ENCODE measurements at places on chromosomes 13 and 19.

GRCh38 chr13:97475011-97475410 is 41.0 kb downstream of the RAP2A start:
- DNase-seq = no peak

DNA sequence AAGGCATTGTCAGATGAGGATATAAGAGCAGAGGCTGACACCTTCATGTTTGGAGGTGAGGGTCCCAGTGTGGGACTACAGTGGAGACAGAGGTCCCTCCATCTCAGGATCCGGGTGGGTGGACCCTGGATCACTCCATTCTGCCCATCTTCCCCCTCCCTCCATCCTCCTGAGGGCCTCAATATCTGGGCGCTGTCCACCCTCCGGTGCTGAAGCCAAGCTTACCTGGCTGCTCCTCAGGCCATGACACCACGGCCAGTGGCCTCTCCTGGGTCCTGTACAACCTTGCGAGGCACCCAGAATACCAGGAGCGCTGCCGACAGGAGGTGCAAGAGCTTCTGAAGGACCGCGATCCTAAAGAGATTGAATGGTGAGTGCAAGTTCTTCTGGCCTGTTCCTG is 11.9 kb downstream of the CYP4F12 start:
- no peak for DNase-seq

DNA sequence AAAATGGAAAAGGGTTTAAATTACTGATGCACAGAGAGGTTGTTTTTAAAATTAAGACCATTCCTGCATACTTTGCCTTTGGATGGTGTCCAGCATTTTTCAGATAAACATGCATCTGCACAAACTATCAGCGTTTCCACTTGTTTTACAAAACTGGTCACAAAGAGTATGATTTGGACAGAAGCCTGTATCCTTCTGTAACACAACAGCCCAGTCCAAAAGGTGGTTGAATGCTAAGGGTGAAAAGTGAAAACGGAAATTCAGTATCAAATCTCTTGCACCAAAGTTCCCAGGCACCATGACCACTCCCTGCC is 21.7 kb upstream of the DOCK9 start:
- no peak for DNase-seq

DNA sequence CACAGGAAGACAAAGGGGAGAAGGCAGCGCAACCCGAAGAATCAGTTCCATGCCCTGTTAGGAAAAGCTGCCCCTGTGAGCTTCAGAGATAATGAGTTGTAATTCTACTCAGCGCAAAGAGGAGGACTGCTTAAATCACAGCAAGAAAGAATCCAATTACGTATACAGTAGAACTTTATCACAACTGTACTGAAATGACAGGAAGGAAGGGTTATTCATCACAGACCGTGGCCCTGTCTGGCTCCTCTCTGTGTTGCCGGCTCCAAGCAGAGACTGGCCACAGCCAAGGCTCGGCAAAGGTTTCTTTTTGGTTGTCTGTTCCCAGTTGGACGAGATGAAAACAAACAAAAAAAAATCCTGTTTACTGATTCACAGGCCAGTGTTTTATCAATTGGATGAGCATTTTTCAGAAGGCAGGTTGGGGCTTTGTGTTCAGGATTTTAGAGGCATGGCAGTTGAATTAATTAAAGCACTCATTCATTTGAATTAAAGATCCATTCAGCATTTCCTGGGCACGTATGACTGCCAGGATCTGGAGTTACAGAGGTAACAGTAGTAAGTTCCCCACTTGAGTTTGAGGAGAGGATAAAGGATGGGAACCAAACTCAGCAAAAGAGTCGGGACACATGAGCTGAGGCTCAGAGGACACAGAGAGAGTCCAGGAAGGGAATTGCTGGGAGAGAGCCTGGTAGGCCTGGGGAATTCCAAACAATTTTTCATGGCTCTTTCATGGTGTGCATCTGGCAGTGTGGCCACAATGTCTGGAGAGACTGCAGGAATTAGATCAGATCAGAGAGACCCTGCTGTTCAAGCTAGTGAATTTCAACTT is 341.0 kb downstream of the DNAJC15 start:
- DNase-seq = no peak

- DNase-seq = no peak
These were observed 70.6 kb downstream of the HSPH1 start for GRCh38 chr13:31090961-31091624.

- no peak for DNase-seq
These were observed 8.6 kb upstream of the ZNF283 start for GRCh38 chr19:43818500-43818899.

- DNase-seq = no peak
These were observed at the start of gene MISP for GRCh38 chr19:750640-751423. Gene MISP, plus strand, starts transcription at chr19:751112. Its CDS starts 5,835 bp downstream, at chr19:756947.

GRCh38 chr13:45333977-45334922 is 6.7 kb downstream of the TPT1 start:
- DNase-seq = no peak

DNA sequence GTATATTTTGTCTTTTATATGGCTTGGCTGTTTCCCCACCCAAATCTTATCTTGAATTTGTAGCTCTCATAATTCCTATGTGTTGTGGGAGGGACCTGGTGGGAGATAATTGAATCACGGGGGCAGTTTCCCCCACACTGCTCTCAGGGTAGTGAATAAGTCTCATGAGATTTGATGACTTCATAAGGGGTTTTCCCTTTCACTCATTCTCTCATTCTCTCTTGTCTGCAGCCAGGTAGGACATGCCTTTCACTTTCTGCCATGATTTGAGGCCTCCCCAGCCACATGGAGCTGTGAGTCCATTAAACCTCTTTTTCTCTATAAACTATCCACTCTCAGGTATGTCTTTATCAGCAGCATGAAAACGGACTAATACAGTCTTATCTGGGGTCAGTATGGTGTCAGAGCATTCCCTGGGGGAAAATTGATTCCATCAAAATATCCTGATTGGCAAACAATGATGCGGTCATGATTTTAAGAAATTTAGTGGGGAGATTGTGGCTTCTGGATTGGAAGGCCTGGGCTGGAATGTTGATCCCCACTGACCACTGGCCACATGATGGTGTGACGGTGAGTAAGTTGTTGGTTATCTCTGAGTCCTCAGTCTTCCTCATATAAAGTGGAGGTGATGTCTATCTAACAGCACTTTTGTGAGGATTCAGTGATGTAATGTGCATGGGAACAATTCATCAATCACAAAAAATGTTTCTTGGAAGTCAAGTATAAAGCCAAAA is 27.5 kb upstream of the ANKRD10 start:
- no peak for DNase-seq

All from activated naive CD4-positive, alpha-beta T cell (primary cell).